ENCODE measurements at places on chromosomes 4 and X.

GRCh38 chr4:112245383-112245782 lies 13.8 kb downstream of the AP1AR start:
- DNase-seq = no peak

- no peak for DNase-seq
These were observed 183.5 kb upstream of the C1QTNF7 start for GRCh38 chr4:15244354-15244753.

GRCh38 chr4:6119507-6120020 lies 80.8 kb downstream of the JAKMIP1 start:
- peak; percentile 34 for DNase-seq

GRCh38 chr4:41750121-41750625 lies 1.6 kb upstream of the PHOX2B start:
- no peak for DNase-seq

GRCh38 chrX:84118315-84118714 lies 69.7 kb downstream of the RPS6KA6 start:
- DNase-seq = no peak

DNA sequence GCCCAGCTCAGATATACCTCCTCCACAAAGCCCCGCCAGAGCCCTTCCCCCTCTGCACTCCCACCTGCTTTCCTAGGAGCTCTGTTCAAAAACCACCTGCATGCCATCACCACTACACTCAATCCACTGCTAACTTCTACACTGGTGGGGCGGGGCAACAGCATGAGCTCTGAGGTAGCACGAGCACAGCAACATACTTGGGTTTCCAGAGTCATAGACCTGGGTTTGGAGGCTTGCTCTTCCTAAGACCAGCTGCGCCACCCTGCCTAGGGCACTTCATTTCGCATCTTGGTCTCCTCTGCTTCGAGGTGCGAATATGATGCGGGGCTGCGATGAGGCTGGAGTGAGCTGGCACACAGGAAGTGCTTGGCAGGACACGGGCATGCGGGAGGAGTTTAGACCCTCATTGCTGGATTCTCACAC lies 3.6 kb downstream of the SASH3 start:
- DNase-seq = peak; percentile 69

DNA sequence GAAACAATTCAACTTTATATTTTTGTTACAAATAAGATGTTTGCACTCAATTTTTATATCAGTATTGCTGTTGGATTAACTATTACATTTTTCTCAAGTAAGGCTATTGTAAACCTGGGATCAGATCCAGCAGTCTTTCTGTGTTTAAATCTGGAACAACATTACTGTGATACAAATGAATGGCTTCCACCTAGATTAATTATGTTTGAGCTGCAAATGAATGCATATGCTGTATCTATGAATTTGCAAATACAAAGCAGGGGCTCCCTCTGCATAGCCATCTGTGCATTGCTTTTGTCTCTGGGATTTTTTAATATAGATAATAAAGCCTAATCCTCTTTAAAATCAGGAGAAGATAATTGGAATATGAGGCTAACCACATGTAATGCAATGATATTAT lies 69.8 kb upstream of the NEIL3 start:
- DNase-seq = no peak

DNA sequence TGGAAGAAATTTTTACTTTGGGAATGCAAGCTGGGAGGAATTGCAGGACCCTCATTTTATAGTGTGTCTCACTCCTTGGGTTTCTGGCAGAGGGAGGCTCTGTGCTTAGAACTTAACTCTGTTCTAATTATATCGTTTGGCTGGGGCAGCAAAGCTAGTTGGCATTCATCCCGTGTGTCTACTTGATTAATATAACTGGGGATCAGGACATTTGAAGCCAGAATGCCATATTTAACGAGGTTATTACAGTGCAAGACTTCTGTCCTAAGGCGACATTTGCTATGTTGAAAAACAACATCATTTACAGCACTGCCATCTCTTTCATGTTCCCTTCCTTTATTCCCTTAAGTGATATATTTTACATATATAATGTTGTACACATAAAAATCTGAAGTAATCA lies 179.1 kb upstream of the TBC1D9 start:
- DNase-seq = no peak

DNA sequence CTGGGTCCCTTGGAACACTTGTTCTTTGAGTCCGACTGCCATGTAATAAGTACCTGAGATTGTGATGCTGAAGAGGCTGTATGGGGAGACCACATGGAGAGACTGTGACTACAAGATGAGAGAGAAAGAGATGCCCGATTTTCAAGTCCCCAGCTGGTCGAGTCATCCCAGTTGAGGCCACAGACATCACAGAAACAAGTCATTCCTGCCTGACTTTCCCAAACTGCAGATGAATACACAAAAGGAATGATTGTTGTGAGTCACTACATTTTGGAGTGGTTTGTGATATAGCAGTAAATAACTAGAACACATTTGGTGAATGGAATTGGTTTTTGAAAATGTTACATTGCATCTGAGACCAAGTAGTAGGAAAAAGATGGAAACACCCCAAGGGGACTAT lies 9.0 kb upstream of the YIPF7 start:
- no peak for DNase-seq

- no peak for DNase-seq
These were observed 56.4 kb upstream of the SPOCK3 start for GRCh38 chr4:167290678-167291077.

DNA sequence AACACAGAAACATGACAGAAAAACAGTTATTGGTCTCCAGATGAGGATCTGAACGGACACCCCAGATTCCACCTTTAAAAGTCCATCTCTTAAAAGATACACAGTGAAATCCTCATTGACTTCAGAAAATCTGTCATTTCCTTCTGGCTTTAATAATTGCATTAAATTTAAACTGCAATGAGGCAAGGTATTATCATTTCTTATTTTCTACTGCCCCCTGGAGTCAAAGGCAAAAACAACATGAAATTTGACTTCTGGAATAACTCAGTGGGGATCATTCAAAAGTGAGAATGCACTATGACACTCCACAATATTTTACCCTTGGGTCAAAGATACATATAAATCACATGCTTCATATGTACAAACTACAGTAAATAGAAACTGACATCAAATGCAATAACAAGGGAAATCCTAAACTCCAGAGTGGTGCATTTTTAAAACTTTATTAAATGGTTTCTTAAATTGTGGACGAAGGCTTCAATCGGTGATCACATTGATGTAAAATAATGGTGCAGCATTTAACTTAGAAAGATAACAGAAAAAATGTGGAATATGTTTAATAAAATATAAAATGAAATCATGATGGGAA lies 56.4 kb upstream of the SPANXN1 start:
- DNase-seq = no peak

DNA sequence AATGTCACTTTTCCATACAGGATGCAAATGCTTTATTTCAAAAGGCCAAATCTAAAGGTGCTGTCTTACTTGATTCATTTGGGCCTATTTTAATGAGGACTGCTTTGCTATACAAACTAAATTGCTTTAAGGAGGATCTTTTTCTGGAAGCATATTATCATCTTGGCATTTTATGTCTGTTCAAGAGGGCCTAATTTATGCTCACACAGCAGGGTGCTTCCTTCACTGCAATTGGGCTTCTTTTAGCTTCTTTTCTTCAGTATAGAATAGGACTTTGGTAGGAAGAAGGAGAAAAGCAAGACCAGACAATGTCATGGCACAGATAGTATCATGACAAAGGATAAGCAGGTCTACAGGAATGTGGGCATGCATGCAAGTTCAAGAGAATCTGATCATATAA lies 222.4 kb upstream of the ANKRD50 start:
- DNase-seq = no peak

DNA sequence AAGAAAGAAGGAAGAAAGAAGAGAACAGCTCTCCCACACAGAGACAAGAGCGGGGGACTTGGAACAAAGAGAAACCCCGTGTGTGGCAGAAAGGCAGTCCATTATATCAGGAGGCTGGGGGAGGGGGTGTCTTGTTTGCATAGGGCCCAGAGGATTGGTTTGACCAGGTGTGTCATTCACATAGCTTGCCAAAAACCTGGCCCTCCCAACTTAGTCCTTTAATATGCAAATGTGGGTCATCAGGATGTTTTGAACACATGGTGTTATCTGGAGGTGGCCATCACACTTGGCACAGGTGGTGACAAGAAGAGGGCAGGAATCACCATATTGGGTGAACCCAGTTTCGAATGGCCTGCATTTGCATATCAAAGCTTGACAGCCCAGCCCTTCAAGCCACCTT lies 111.7 kb downstream of the LINC00632 start:
- no peak for DNase-seq

DNA sequence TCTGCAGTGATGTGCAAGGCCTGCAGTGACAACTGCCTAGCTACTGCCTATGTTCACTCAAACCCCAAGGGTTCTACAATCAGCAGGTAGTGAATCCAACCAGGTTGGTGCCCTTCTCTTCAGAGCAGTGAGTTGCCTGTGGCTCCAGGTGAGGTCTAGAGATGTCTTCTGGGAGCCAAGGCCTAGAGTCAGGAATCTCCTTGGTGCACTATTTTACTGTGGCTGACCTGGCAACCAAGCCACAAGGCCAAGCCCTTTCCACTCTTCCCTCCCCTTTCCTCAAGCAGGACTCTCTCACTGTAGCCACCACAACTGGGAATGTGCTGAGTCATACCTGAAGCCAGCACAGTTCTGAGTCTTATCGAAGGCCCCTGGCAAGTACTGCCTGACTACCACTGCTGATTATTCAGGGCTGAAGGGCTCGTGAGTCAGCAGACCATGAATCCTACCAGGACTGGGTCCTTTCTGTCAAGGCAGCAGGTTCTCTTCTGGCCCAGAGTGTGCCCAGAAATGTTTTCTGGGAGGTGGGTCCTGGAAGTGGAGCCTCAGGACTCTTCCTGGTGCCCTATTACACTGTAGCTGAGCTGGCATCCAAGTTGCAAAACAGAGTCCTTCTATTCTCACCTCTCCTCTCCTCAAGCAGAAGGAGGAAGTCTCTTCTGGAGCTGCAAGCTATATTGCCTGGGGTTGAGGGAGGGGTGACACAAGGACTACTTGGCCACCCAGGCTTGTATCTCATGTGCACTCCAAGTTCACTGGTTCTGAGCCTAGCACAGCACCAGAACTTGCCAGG lies 111.6 kb downstream of the BTC start:
- DNase-seq = no peak

DNA sequence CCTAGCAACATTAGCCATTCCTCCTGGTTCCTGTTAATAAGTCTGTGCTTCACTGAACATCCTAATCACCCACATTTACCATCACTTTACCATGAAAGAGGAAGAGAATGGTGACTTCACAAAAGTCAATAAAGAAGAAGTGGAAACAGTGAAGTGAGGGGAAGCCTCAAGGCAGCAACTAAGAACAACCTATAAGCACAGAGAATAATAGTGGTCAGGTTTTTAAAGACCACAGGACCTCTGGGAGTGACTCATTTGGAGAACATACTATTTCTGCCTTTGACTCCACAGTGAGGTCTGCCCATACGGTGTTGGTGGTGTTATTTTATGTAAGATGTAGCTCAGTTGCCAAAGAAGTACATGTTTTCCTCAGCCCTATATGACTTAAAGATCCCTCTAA lies 86.0 kb upstream of the TET2 start:
- DNase-seq = no peak

GRCh38 chr4:13766761-13767540 lies 139.4 kb upstream of the BOD1L1 start:
- DNase-seq = no peak

DNA sequence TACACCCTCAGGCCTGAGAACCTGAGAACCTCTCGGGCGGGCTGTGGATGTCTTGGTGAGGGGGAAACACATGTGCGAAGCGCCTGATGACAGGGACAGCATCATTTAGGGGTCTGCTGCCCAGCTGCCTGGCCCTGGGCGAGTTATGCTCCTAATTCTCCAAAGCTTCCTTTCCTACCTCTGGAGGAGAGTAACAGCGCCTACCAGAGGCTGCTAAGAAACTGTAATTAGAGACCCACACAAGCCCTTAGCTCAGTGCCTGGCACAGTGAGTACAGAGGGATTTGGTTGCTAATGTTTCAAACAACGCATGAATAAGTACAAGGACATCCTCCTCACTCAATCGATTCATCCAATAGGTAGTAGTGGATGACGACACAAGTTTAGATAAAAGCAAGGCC lies 40.4 kb downstream of the BCOR start:
- peak; percentile 34 for DNase-seq

DNA sequence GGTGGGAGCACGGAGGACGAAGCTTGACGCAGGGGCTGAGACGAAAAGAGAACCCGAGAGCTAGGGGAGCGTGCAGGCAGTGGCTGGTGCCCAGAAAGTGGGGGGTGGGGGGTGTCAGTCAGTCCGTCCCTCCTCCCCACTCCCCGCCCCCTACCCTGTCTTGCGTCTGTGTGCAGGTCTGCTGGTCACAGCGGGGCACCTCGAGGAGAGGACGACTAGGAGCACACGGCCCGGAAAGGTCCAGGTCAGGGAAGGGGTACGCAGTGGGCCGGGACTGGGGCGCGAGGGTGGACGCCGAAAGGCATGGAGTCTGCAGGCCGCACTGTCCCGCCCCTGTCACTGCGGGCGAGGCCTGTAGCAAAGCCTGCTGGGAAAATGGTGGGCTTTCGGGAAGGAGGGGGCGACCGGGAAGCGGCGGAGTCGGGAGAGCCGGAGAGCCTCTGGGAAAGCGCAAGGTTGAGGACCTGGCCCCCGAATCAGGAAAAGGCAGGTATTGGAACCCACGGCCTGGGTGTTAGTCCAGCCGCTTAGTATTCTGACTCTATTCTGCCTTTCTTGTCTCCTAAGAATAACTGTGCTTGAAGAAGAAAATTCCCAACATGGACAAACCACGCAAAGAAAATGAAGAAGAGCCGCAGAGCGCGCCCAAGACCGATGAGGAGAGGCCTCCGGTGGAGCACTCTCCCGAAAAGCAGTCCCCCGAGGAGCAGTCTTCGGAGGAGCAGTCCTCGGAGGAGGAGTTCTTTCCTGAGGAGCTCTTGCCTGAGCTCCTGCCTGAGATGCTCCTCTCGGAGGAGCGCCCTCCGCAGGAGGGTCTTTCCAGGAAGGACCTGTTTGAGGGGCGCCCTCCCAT lies 769 bp downstream of the TCEAL1 start:
- peak; percentile 63 for DNase-seq

GRCh38 chrX:20906571-20906970 lies 467.6 kb upstream of the CNKSR2 start:
- no peak for DNase-seq

DNA sequence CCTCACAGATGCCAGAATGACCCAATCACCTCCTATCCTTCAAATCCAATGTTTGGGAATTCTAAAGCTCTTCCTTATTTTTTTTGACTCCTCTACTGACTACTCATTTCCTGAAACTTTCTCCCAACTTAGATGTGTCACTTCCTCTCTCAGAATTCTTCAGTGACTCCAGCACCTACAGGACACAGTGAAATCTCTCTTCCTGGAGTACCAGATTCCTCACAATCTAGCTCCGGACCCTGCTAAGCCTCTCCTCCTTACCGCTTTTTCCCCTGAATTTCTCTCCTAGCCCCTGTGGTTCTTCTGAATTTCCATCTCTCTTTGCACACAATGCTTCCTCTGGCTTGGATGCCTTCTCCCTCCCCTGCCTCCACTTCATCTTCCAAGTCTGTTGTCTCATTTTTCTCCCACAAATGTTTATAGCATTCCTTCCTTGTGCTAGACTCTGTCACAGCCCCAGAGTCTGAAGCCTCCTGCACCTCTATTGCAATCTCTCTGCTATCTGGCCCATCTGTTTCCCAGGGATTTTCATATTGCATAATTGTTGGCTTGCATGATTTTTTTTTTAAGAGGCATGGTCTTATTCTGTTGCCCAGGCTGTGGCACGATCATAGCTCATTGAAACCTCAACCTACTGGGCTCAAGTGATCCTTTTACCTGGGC lies 80.1 kb downstream of the ANAPC4 start:
- no peak for DNase-seq

GRCh38 chr4:13984991-13985800 lies 357.7 kb upstream of the BOD1L1 start:
- no peak for DNase-seq
